GM23248 (cell line): ENCODE measurements at places on chromosomes 13 and 19. TPM values are rescaled to one million over a fixed set of nuclear protein-coding genes. Genes with fewer than 3 reads are reported as not detected.
A peak's percentile ranks its signal among the peaks of the same experiment; 100 is the strongest.

DNA sequence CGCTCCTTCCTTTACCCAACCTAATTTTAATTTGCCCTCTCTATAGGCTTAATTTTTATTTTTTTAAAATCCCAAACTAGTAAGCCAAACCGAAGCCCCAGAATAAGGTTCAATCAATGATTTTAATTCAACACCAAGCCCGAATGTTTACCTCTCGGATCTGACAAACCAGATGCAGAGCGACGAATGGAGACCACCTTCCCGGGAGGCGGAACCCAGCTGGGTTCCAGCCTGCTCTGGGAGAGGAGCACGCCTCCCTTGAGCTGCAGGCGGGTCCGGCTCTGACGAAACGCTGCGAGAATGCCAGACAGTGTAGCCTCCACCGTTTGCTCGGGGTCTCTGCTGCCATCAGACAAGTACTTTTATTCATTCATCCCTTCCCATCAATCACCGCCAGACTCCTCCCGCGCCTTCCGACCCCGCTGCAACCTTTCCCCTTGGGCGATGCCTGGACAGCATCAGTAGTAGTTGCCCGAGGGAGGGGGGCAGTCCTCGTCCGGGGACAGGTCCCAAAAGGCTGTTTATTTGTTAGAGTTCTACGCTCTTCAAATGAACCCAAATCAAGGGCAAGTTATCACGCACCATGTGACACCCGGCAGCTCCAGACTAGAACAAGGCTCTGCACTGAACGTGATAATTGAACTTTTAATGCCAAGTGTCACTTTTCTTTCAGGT lies 752 bp upstream of the EDNRB start:
- H3K4me1 ChIP-seq, result no peaks in the 10 kb centered on the region
- 0 out of 2 replicates have a peak, but pooled peaks cover 7% of the 10 kb centered on the region for H3K27me3 ChIP-seq
- peak overlapping the region; percentile 77 for H3K4me3 ChIP-seq
- H3K27ac ChIP-seq, result no peak overlapping the region

DNA sequence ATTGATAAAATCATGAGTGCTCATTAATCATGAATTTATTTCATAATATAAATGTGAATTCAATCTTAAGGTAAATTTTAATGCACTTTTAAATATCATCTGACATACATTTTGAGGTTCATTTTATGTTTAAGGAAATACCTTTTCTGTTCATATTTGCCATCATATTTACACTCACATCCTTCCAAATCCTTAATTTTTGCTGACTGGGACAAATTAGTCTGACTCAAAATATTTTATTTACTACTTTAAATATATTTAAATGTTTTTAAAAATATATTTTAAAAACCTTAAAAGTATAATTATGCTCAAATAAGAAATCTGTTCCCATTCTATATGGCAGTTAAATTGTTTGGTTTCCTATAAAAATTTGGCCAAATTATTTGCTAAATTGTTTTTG lies 438.1 kb downstream of the GPC5 start:
- no peak overlapping the region for H3K27ac ChIP-seq
- DNase-seq, result no peak
- H3K4me3 ChIP-seq, result no peak overlapping the region
- no peaks in the 10 kb centered on the region for H3K27me3 ChIP-seq

- peak; percentile 46 for DNase-seq
- no peaks in the 10 kb centered on the region for H3K27me3 ChIP-seq
- no peak overlapping the region for H3K27ac ChIP-seq
These were observed 1.2 kb downstream of the ZNF347 start for GRCh38 chr19:53157626-53158025.

- no peaks in the 10 kb centered on the region for H3K36me3 ChIP-seq
- DNase-seq, result no peak
- H3K27ac ChIP-seq, result no peak overlapping the region
- H3K4me3 ChIP-seq, result no peak overlapping the region
- H3K27me3 ChIP-seq, result no peaks in the 10 kb centered on the region
These were observed 13.6 kb upstream of the DACT3 start for GRCh38 chr19:46674416-46675178.

DNA sequence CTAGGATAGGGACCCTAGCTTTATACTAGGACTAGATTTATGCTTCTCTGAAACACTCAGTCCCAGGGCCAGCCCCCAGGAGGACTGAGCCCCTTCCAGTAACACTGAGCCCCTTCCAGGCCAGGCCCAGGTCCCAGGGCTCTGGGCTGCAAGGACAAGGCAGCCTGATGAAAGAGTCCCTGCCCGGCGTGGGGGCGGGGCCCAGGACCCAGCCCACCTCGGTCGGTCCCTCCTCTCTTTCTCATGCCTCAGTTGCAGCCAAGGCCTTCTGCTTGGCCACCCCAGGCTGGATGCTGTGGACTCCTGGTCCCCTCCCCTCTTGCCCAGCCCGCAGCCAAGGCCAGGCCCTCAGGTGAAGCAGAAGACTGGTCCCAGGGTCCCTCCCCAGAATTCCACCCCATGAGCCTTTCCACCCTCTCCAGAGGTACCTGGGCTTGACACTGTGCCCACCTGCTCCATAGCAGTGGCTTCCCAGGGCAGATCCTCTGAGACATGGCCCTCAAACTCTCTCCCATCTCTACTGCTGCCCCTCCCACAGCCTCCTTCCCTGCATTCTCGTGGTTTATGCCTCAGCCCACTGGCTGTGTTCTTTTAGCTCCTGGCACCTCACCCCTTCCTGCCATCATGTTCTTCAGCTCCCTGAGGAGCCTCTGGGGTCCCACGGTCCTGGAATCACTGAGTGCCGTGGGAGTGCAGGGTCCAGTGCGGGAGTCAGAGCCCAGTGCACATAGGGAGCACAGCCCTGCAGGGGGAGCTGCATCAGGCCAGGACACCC lies 53.6 kb upstream of the C1QTNF9B start:
- no peaks in the 10 kb centered on the region; the same call in 1 of the 2 replicates for H3K27me3 ChIP-seq
- H3K4me1 ChIP-seq, result no peaks in the 10 kb centered on the region
- H3K4me3 ChIP-seq, result no peak overlapping the region
- DNase-seq, result peak; percentile 8

GRCh38 chr13:21059641-21060337 lies 1.6 kb downstream of the LATS2 start:
- H3K27me3 ChIP-seq, result no peaks in the 10 kb centered on the region
- peak overlapping the region; percentile 95 for H3K27ac ChIP-seq
- H3K36me3 ChIP-seq, result peaks cover 9% of the 10 kb centered on the region; the same call in 1 of the 2 replicates
- H3K4me1 ChIP-seq, result peaks cover 51% of the 10 kb centered on the region
- DNase-seq, result no peak
- peak overlapping the region; percentile 83 for H3K4me3 ChIP-seq

DNA sequence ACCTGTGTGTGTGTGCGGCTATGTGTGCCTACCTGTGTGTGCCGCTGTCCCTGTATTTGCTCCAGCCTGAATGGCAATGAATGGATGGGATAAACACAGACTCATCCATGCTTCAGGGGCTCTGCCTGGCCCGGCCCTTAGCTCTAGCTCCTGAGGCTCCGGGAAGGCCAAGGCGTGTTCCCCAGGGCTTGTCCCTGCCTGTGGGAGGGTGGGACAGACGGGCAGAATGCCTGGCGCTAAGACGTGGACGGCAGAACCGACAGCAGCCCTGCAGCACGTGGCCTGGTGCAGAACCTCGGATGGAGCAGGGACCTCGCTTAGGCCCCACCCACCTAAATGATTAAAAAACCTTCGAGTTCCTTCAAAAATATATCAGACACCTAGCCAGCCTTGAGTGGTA lies 57.8 kb upstream of the C13orf46 start:
- peaks cover 6% of the 10 kb centered on the region; the same call in 1 of the 2 replicates for H3K36me3 ChIP-seq
- peak overlapping the region; percentile 52; the same call in 1 of the 2 replicates for H3K27ac ChIP-seq
- DNase-seq, result peak; percentile 36

- H3K27ac ChIP-seq, result no peak overlapping the region
- no peak for DNase-seq
- H3K4me3 ChIP-seq, result no peak overlapping the region
These were observed 13.2 kb downstream of the CLEC4G start for GRCh38 chr19:7718668-7719067.

- no peak overlapping the region for H3K4me3 ChIP-seq
- no peaks in the 10 kb centered on the region for H3K36me3 ChIP-seq
- no peak overlapping the region for H3K27ac ChIP-seq
- H3K27me3 ChIP-seq, result no peaks in the 10 kb centered on the region
These were observed 134.5 kb upstream of the KL start for GRCh38 chr13:32881777-32882145.

- H3K27me3 ChIP-seq, result 0 out of 2 replicates have a peak, but pooled peaks cover 3% of the 10 kb centered on the region
- H3K27ac ChIP-seq, result no peak overlapping the region
- no peak for DNase-seq
- H3K4me3 ChIP-seq, result no peak overlapping the region
- no peaks in the 10 kb centered on the region for H3K4me1 ChIP-seq
These were observed 8.5 kb upstream of the USP29 start for GRCh38 chr19:57111329-57111644.

DNA sequence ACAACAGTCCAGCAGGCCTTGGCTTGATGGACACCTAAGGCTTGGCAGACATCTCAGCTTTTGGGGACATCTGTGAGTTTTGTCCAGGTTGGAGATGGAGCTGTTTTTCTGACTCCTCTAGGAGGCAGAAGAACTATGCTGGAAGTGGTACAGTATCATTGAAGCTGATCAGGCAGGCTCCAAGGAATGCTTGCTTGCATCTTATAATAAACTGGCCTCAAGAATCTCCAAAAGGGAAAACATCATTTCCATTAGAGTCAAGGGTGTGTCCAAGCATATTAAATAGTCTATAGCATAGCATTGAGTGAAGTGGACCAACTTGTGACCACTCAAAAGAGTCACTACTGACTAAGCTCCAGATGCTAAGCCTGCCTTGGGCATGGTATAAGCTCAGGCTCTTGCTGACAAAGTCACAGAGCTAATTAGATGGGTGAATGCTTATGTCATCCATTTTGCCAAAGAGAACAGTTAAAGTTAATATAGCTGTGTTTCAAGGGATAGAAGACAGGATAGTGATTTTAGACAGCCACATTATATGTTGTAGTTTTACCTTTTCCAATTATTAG lies 216.0 kb downstream of the DNAJC15 start:
- no peaks in the 10 kb centered on the region for H3K36me3 ChIP-seq
- no peak overlapping the region for H3K27ac ChIP-seq
- H3K27me3 ChIP-seq, result no peaks in the 10 kb centered on the region
- H3K4me3 ChIP-seq, result no peak overlapping the region

- H3K27me3 ChIP-seq, result no peaks in the 10 kb centered on the region
- peak; percentile 85 for DNase-seq
- peak overlapping the region; percentile 85 for H3K27ac ChIP-seq
These were observed 4.8 kb upstream of the TM9SF2 start for GRCh38 chr13:99496184-99497142.

- H3K4me3 ChIP-seq, result no peak overlapping the region
- H3K36me3 ChIP-seq, result no peaks in the 10 kb centered on the region
- peaks cover 12% of the 10 kb centered on the region; the same call in 1 of the 2 replicates for H3K4me1 ChIP-seq
- peak; percentile 65 for DNase-seq
These were observed 1.9 kb downstream of the MRPS12 start for GRCh38 chr19:38932425-38933179.

DNA sequence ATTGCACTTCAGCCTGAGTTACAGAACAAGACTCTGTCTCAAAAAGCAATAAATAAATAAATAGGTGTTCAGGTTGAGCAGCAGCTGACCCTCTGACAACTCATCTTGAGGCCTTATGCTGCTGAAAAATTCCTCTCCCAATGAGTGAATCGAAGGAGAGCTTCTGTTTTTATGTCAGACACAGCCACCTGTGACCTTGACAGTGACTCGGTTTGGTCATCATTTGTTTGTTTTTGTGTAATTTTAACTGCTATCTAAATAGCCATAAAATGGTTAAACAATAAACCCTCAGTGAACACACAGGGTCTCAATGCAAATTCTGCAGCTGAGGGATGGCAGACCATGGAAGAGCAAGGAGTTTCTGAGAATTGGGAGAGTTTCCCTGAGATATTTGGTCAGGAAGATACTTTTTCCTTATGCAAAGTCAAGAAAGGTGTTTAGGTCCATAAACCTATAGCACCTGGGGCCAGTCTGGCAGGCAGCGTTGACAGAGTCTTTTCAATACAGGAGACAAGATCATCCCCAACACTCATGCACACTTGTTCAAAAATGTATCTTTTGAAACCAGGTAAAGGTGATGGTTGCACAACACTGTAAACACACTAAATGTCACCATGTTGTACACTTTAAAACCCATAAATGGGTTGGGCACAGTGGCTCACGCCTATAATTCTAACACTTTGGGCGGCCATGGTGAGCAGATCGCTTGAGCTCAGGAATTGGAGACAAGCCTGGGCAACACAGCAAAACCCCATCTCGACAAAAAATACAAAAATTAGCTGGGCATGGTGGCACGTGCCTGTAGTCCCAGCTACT lies 16.6 kb upstream of the SLC25A30 start:
- H3K36me3 ChIP-seq, result no peaks in the 10 kb centered on the region
- no peak overlapping the region for H3K4me3 ChIP-seq
- no peaks in the 10 kb centered on the region for H3K4me1 ChIP-seq
- DNase-seq, result no peak
- H3K27ac ChIP-seq, result no peak overlapping the region

- no peak for DNase-seq
- no peaks in the 10 kb centered on the region for H3K4me1 ChIP-seq
- H3K4me3 ChIP-seq, result no peak overlapping the region
- H3K36me3 ChIP-seq, result no peaks in the 10 kb centered on the region
- H3K27ac ChIP-seq, result no peak overlapping the region
These were observed 1484.8 kb downstream of the EFNB2 start for GRCh38 chr13:105050686-105051085.

DNA sequence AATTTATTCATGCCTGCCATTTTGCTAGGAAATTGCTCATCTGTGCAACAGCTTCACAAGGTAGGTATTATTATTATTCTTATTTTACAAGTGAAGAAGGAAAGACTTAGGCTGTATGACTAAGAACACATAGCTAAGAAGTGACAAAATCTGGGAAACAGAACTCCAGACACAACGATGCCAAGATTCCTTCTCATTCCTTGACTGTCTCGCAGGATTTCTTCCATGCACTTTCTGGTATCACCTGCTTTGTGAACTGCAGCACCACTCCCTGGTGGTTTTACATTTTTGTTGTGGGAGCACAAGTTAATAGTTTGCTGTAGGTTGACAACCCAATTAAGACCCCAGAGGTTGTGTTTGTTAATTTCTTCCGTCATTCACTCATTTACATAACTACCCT lies 188.5 kb downstream of the LACC1 start:
- peak overlapping the region; percentile 47 for H3K27ac ChIP-seq
- H3K27me3 ChIP-seq, result no peaks in the 10 kb centered on the region
- 0 out of 2 replicates have a peak, but pooled peaks cover 4% of the 10 kb centered on the region for H3K4me1 ChIP-seq
- no peaks in the 10 kb centered on the region for H3K36me3 ChIP-seq

- DNase-seq, result peak; percentile 1
- H3K27me3 ChIP-seq, result no peaks in the 10 kb centered on the region
- H3K36me3 ChIP-seq, result no peaks in the 10 kb centered on the region
- no peak overlapping the region for H3K4me3 ChIP-seq
These were observed 2861.0 kb downstream of the PCDH9 start for GRCh38 chr13:64369121-64369520.

The NDFIP2 gene
- 109 and 114 TPM in 2 replicates for polyA plus RNA-seq

The GADD45B gene
- polyA plus RNA-seq, result 95.0 and 96.1 TPM in 2 replicates

The ZNF571 gene
- 1.4 and 1.9 TPM in 2 replicates for polyA plus RNA-seq

The C1QTNF9 gene
- 0.10 TPM in 2 replicates for polyA plus RNA-seq

The WDR87 gene
- not detected in 2 replicates for polyA plus RNA-seq

The KMT5C gene
- 1.9 and 2.7 TPM in 2 replicates for polyA plus RNA-seq
